ENCODE measurements at places on chromosomes 7 and 10.

- peak; percentile 89 for DNase-seq
Observed at GRCh38 chr7:13949445-13949844, 40.0 kb downstream of the ETV1 start.

DNA sequence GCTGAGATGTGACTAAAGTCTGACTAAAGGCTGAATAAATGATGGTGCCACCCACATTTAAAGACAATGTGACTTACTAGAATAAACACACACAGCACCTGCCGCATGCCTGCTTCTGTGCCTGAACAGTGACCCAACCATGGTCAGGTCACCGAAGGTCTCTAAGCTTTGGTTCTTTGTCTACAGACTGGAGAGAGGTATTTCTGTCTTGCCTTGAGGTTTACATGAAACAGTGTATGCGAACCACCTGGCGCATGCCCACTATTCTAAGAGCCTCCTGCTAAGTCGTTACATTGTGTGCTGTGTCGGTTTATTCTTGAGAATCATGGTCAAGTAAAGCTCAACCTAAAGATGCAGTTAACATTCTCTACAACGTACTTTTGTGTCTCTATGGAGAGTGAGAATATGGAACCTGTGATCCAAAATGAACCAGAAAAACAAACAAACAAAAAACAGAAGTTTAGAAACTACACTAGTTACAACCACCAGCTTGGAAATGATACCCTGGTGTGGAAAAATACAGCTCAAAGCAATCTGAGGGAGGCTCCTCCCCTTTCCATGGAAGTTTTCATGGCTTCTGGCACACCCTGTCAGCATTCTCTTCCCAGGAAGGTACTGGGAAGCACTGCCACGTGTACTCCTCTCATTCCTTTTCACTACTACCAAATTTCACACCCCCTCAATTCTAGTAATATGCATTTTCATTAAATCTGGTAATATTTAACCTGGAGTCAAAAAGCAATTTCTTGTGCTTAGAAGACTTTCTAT is 40.0 kb downstream of the VOPP1 start:
- DNase-seq: no peak

DNA sequence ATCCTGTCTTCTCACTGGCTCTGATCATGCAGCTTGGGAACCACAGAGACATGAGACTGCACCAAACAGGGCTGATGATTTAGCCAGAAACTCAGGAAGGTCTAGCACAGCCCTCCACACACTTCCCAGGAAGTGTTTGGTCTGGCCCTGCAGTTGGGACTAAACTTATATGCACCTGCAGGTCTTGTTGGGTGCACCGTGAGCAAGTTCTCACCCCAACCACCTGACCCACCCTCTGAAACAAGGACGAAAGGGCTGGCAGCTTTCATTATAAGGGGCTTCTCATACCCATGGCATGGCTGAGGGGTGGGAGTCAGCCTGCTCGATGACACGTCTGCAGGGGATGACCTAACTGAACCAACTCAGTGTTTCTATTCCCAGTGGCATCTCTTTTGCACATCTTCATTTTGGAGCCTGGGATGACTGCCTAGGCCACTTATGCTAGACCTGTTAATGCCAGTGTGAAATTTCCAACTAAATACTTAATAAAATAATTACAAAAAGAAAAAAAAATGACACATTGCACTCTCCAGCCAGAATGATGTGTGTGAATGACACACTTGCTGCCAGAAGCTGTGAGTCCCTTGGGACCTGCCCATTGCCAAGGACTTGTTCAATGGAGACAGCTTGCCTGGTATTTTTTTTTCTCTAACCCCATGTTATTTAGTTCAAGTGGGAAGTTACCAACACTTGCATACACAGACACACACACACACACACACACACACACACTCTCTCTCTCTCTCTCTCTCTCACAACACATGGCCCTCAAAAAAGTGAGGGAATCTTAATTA is 102.6 kb downstream of the NEURL1 start:
- no peak for DNase-seq

DNA sequence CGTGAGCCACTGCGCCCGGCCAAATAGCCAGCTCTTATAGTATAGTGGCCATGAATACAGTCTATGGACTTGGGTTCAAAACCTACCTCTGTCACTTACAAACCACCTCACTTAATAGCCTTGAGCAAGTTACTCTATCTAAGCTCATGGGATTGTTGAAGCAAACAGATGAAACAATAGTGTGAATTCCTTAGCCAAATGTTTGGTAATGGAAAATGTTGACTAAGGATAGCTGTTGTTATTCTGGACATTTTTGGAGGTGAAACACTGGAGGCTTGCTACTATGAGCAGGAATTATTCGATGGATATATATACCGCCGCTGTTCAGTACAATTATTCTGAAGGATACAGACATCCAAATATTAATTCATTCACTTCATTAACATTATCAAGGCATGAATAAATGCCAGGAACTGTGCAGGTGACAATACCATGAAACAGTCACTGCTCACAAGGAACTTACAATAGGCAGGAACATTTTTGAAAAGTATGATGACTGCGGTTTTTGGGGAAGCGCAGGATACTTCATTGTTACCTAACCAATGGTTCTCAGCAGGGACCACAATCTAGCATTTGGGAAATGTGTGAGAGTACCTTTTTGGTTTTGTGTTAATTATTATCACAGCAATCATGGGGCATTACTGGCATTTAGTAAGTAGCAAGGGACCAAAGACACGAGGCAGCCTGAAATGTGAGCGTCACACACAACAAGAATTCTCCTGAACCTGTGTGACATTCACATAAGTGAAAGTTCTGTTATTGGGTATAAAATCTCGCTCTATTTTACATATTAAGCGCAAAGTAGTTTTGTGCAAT is 55.7 kb downstream of the CUBN start:
- DNase-seq: no peak

DNA sequence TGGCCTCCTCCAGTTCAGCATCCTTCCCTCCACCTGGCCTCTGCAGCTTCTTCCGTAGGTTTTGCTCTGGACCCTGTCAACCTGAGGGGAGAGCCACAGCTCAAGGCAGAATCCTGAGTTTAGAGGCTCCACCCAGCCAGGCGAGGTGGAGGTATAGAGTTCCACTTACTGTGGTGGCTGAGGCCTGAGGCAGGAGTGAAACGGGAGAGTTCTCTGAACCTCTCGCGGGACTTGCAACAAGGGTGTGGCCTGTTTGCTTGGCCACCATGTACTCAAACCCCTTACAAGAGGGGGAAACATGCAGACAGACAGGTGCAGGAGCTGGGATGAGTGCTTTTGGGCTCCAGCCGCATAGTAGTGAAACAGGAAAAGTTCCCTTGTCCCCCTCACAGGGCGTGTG is 154.0 kb upstream of the C7orf33 start:
- DNase-seq: peak; percentile 28

- peak; percentile 99 for DNase-seq
Observed at GRCh38 chr10:25758041-25758457, 176.0 kb upstream of the MYO3A start.

DNA sequence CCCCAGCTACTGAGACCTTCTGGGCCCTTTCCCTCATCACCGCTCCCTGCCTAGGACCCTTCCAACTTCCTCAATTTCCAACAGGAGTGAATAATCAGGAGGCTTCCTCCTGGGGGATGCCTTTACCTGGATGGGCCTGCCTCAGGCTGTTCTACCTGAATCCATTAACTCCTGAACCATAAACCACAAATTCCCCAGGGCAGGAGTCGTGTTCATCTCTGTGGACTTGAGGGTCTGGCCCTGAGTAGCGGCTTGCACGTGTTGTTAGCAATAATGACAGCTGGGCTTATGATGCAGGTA is 105.1 kb upstream of the GPR26 start:
- no peak for DNase-seq

- DNase-seq: no peak
Observed at GRCh38 chr10:132701846-132702190, 84.1 kb downstream of the NKX6-2 start.

GRCh38 chr10:99339563-99340047 is 10.4 kb downstream of the CNNM1 start:
- no peak for DNase-seq

DNA sequence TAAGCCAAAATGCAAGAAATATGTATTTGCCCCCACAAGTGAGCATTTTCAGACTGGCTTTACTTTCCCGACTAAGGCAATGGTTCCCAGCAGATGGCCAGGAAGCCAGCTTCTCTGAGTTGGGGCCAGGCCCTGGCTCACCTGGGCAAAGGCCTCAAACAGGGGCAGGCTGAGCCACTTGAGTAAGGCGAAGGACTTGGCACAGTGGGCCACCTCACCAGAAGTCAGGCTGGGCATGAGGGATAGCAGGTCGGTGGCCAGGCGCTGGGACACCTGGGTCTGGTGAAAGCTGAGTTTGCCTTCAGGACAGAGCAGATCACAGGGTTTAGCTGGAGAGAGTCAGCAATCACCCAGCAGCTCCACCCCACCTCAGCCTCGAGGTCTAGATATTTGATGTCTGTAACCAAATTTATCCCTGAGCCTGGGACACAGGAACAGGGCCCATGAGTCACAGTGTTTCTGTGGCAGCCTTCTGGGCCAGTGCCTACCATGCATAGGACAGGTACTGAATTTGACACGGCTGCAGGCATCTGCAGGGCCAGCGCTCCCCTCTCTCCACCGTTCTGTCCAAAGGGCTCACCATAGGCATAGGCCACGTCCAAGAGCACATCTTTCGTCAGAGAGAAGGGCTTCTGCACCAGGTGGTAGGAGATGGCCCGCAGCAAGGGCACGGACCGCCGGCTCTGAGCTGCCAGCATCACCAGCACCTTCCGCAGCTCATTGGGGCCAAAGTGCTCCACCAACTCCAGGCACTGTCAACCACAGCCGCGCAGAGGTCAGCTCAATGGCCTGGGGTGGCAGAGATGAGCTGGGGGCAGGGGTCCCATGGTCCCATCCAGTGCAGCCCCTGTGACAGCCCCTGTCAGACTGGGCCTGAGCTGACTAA is 7.3 kb downstream of the TBRG4 start:
- no peak for DNase-seq

GRCh38 chr10:58565271-58565670 is 52.6 kb downstream of the BICC1 start:
- DNase-seq: no peak
